ENCODE measurements at places on chromosomes 12 and 14. TPM values are rescaled to one million over a fixed set of nuclear protein-coding genes. Genes with fewer than 3 reads are reported as not detected.

The RNFT2 gene
- total RNA-seq = 7.3 TPM

The CCNK gene
- total RNA-seq = 38.4 TPM

The KLRC4 gene
- not detected for total RNA-seq

The DENND5B gene
- total RNA-seq = 11.6 TPM

The MUCL1 gene
- not detected for total RNA-seq

The ANG gene
- 1.7 TPM for total RNA-seq

The GPR84 gene
- not detected for total RNA-seq

The OR4E2 gene
- total RNA-seq = not detected

The GPR68 gene
- 0.86 TPM for total RNA-seq

The HVCN1 gene
- 5.8 TPM for total RNA-seq

The OSGEP gene
- 36.3 TPM for total RNA-seq

The C12orf75 gene
- 302 TPM for total RNA-seq

The IL31 gene
- not detected for total RNA-seq

The IQSEC3 gene
- total RNA-seq = under 0.01 TPM

The PCED1B gene
- total RNA-seq = 3.2 TPM
